ENCODE measurements at places on chromosomes 7 and 10.

- DNase-seq = peak; percentile 66
These were observed 154.8 kb upstream of the PRR15 start for GRCh38 chr7:29408841-29409243.

- DNase-seq = no peak
These were observed 67.8 kb upstream of the AKR1E2 start for GRCh38 chr10:4758256-4758655.

DNA sequence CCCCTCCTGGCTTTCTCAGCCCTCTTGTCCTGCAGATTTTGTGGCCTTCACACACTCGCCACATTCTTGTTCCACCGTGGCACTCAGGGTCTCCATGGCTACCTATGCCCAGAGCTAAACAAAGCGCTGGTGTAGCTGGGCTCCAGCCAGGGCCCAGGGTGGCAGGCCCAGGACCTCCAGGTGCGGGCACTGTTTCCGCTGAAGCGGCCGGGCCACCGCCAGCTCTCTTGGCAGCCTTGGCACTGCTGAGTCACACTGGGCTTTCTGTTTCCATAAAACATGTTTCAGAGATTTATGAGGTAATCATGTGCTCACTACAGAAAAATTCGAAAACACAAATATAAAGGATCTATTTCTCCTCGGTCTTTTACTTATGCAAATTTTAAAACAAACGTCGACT lies 51.3 kb downstream of the AOC1 start:
- DNase-seq = peak; percentile 87

DNA sequence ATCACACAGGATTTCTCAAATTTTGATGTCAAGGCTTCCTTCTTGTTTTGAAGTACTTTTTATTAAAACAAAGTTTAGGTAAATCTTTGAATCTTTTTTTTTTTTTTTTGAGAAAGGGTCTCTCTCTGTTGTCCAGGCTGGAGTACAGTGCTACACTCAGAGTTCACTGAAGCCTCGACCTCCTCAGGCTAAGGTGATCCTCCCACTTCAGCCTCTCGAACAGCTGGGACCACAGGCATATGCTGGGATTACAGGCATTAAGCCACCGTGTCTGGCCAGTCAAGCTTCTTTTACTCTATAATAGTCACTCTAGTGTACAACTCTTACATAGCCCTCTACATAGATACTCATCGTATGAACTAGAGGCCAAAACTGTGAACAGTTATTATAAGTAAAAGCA lies 3.4 kb downstream of the RUFY2 start:
- no peak for DNase-seq

- DNase-seq = no peak
These were observed 587.5 kb upstream of the IGFBP3 start for GRCh38 chr7:46508583-46508982.

DNA sequence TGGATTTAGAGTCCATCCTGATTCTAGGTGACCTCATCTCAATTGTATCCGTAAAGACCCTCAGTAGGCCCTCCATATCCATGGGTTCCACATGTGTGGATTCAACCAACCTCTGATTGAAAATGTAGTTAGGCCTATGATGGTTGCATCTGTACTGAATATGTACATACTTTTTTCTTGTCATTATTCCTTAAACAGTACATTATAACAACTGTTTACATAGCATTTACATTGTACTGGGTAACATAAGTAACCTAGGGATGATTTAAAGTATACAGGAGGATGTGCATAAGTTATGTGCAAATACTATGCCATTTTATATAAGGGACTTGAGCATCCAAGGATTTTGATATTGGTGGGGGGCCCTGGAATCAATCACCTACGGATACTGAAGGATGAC lies 10.1 kb downstream of the CPN1 start:
- DNase-seq = no peak

- DNase-seq = no peak
These were observed 88.0 kb upstream of the ZMIZ1 start for GRCh38 chr10:78980815-78981214.

GRCh38 chr10:128095027-128095752 lies 31.0 kb downstream of the MKI67 start:
- DNase-seq = no peak

DNA sequence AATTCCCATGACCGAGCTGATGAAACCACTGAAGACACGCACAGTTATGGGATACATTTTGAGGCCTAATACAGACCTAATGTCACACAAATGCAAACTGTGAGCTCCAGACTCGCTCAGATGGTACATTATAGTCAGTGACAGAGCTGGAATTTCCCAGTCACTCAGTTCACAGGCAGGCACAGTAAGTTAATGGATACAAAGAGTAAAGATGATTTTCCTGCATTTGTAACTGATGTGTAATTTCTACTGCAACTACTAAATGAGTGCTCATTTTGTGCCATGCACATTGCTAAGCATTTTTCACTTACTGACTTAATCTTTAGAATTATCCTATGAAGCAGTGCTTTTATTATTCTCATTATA lies 56.5 kb downstream of the ENO4 start:
- DNase-seq = no peak

DNA sequence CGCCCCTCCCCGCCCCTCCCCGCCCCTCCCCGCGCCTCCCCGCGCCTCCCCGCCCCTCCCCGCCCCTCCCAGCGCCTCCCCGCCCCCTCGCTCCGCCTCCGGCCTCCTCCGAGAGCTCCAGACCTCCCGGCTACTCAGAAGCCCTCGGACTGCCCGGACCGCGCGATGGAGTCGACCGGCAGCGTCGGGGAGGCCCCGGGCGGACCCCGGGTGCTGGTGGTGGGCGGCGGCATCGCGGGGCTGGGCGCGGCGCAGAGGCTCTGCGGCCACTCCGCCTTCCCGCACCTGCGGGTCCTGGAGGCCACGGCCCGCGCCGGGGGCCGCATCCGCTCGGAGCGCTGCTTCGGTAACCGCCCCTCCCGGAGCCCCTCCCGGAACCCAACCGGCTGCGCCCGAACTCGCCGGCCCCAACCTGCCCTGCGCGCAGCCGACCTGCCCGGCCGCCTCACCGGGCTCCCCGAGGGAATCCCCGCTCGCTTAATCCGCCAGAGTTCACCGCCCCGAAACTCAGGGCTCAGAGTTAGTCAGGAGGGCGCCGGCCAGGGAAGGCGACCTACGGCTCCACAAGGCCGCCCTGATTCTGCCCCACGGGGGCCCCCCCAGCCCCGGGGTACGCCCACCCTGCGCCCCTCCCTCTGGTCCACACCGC lies at the start of gene PAOX:
TSS of gene PAOX (plus strand) at position 111 of the 649 bp plus-strand sequence. CDS start at position 166, 55 bp downstream.
- no peak for DNase-seq

- no peak for DNase-seq
These were observed 463.6 kb downstream of the PLXNA4 start for GRCh38 chr7:132112657-132113056.

GRCh38 chr7:44269417-44269816 lies 56.0 kb downstream of the CAMK2B start:
- DNase-seq = no peak

- DNase-seq = no peak
These were observed 97.8 kb downstream of the SLC37A3 start for GRCh38 chr7:140300243-140301136.

GRCh38 chr10:129332476-129332875 lies 134.6 kb upstream of the MGMT start:
- peak; percentile 0 for DNase-seq

DNA sequence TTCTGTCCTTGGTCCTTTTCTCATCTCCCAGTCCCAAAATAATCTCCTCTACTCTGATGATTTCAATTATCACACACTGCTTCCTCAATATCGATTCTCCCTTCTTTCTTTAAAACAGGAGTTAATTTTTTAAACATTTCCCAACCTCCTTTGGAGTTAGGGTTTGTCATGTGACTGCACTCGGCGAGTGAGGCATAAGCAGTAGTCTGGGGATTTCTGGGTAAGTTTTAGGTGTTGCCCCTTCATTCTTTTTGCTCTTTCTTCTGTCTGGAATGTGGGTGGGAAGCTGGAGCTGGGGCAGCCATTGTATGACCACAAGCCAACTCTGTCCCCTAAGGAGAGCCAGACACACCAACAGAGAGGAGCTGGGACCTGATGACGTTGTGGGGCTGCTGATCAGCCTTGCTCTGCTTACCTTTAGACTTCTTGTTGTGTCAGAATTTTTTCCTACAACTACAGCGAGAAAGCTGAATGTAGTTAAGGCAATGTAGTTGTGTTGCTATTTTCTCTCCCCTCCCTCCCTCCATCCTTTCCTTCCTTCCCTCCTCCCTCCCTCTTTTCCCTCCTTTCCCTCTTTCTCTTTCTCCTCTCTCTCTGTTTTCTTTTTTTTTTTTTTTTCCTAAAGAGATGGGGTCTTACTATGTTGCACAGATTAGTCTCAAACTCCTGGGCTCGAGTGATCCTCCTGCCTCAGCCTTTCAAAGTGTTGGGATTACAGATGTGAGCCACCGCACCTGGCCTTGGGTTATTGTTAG lies 6.5 kb upstream of the TSPAN14 start:
- DNase-seq = no peak

GRCh38 chr10:112336556-112337201 lies 37.2 kb upstream of the ACSL5 start:
- DNase-seq = no peak

DNA sequence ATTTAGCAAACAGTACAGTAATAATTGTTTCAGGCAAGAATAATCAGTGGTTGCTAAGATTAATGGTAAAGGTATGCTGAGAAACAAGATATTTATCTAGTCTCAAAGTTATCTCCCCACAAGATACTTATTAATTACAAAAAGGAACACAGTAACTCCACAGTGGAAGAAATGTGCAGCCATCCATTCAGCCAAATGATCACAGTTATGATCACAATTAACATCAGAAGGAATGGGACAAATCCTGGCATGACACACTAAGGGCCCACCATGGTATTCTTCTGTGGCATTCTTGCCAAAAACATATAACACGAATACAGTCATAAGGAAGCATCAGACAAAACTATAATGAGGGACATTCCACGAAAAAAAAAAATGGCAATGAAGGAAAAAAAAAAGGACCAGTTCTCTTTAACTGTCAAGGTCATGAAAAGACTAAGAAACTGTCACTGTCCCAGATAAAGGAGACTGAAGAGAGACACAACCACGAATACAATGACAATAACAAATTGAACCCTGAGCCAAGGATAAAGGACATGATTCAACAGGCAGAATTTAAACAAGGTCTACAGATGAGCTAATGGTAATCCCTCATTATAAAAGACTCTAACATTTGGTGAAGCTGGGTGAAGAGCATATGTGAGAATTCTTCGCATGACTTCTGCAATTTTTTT lies 20.9 kb downstream of the NUDCD3 start:
- DNase-seq = no peak

DNA sequence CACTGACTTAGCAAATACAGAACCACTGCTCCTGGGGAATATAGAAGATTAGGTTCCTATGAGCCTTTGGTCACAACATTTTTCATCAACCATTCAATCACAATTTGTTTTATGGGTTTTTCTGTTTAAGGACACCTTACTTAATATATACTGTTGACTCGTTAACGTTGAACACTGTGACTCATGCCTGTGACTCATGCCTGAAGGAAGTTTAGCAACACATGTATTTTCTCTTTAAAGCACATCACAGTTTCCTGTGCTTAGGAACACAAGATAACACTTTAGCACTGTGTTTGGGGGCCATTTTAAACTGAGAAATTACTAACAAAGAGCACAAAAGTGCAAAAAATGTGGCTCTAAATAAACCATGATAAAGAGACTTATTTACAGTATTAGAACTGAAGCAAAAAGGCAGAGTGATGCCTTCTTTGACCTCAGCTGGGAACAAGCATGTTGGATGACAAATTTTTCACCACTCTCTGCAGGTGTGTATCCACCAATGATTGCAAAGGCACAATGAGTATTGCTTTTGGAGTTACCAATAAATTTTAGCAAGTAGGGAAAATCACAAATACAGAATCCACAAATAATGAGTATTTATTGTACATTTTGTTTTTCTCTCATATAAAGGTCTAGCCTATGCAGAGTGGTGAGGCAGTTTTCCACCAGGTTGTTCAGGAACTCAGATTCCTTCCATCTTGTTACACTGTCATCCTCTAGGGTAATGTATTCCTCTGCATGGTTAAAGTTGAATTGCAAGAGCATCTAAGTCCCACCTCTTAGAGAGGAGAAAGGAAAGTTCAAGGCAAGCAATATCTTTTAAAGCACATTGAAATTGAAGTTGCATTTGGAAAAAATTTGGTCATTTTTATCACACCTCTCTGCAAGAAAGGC lies 7.3 kb downstream of the FGFBP3 start:
- no peak for DNase-seq

Data from NCI-H2029 treated with DMSO at 0.1 percent for 48 hours (cell line).